ENCODE measurements at places on chromosomes 11 and 22.

DNA sequence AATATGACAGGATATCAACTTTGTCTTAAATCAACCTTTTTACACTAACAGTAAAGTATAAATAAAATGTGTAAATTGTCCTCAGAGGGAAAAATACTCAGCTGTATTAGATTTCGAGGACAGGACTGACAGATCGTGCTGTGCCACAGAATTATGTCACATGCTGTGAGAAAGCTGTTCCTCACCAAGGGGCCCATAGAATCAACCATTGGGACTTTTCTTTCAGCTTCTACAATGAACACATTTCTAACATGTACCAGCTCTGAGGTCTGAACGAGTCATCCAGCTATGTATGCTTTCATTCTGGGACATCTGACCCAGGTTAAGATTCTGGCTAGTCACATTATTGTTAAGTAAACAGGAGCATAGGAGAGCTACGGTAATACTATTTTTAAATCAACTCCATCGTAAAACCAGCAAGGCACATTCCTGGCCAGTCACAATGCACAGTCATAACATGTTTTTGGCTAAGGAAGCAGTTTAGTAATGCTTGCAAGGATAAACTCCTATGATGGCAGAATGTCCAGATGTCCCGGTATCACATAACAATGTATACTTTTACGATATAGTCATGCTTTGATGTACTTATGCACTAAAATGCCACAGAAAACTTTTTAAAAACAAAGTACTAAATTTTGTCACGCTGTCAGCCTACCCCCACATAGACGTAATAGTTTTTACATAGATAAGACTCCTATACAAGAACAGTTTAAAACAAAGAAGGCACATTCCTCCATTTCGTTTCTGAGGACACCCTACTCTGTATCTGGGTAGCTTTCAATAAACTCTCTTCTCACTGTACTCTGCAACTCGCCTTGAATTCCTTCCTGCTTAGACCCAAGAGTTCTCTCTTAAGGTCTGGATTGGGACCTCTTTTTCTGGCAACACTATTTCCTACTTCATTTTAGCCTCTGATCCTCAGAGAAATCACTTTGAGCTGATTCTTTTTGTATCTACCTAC lies 27.4 kb downstream of the ZNF214 start:
- DNase-seq, result no peak

DNA sequence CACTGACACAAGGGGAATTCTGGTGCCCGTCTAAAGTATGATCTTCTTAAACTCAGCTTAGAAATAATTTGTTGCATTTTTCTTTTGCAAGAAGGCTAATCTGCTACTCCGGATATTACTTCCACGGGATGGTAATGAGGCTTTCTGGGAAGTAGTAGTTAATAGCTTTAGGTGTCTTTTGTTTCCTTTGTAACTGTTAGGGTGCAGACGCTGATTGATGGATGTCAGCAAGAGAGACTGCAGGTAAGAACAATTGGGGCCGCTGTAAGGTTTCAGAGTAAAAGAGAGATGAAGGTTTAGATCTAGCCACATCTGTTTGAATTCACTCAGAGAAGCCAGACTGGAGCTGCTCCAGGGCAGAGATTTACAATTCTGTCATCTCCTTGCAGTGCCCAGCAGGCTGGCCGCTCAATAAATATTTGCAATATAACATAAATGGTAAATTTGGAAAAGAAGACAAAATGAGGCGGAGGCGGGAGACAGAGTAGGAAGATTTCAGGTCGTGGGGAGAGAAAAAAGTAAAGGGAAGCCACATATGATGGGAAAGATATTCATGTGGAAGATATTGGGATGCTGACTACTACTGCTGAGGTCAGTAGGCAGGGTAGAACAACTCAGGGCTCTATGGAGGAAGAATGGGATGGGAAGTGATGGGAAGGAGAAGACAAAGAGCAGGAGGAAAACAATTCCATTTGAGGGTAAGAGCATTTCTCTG lies 320.5 kb downstream of the AASDHPPT start:
- DNase-seq, result no peak

DNA sequence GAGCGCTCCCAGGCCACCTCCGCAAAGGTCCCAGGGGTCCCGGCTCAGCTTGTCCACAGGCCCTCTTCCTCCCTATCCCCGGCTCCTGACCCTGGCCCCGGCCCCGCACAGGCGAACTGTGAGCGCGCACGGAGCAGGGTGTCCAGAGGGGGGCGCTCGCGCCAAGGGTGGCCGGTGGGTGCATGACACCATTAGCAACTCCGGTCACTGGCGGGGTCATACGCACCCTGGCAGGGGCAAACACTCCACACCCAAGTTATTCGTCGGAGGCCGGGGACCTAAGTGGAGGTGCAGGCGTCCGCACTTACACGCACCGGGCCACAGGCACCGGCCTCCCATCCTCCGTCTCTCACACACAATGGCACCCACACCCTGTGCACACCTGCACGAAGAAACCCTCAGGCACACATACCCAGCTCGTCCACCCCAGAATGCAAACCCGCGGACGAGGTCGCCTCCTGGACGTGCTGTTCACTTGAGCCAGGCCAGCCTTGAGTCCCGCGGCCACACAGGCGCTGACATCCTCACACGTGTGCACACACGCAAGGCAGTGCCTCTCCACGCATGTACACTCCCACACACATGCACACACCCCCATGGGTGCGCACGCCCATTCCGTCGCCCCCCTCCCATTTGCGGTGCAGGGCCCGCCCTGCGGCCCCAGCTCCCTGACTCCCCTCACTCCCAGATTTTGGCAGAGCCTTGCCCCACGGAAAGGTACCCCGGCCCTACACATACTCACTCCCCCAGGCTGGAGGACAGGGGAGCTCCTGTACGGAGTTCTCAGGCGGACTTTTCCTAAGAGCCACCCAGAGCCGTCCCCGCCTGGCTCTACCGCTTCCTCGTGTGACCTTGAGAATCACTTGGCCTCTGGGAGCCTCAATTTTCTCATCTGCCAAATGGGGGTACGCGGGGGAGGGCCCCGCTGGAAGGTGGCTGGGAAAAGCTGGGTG lies at the start of gene RASGRP2:
Gene RASGRP2 (minus strand): TSS at position 552 of the 953 bp plus-strand sequence. CDS start 1,276 bp downstream, outside the sequence.
- DNase-seq, result peak; percentile 88

- peak; percentile 69 for DNase-seq
Observed at GRCh38 chr11:66289548-66290329, 796 bp upstream of the YIF1A start.

DNA sequence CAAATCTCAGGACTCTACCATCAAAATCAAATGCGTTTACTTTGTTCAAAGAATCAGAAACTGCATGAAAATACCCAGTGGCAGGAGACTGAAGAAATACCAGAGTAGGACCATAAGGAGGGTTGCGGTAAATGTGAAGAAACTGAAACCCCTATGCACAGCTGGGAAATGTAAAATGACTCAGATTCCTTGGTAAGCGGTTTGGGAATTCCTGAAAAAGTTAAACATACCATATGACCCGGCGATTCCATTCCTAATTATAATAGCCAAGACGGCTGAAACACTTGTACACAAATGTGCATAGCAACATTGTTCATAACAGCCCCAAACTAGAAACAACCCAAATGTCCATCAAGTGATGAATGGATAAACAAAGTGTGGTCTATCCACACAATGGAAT lies 114.1 kb upstream of the GRAMD1B start:
- no peak for DNase-seq

DNA sequence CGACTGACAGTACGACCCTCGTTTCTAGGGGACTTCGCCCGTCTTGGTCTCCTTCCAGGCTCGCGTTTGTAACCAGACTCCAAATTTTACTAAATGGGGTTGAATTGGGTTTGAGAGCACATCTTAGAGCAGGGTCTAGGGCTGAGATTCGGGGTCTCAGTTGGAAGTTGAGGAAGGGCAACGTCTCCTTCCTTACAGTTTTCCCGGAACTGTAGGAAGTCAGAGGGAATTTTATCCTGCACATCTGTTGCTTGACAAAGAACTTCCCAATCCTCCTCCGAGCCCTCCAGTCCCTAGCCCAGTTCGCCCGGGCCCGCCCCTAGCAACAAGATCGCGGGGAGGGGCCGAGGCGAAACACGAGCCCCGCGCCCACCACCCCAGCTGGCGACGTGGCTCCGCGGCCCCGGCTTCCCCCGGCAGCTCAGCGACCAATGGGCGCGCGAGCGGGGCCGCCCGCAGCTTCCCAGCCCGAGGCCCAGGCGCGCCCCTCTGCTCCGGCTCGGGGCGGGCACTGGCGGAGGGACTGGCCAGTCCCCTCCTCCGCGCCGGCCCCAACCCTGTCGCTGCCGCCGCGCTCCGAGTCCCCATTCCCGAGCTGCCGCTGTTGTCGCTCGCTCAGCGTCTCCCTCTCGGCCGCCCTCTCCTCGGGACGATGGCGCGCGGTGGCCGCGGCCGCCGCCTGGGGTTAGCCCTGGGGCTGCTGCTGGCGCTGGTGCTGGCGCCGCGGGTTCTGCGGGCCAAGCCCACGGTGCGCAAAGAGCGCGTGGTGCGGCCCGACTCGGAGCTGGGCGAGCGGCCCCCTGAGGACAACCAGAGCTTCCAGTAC lies at the start of gene RCN1:
Gene RCN1 (plus strand): TSS at position 530 of the 826 bp plus-strand sequence. CDS start 123 bp downstream, at position 653.
- peak; percentile 21 for DNase-seq

DNA sequence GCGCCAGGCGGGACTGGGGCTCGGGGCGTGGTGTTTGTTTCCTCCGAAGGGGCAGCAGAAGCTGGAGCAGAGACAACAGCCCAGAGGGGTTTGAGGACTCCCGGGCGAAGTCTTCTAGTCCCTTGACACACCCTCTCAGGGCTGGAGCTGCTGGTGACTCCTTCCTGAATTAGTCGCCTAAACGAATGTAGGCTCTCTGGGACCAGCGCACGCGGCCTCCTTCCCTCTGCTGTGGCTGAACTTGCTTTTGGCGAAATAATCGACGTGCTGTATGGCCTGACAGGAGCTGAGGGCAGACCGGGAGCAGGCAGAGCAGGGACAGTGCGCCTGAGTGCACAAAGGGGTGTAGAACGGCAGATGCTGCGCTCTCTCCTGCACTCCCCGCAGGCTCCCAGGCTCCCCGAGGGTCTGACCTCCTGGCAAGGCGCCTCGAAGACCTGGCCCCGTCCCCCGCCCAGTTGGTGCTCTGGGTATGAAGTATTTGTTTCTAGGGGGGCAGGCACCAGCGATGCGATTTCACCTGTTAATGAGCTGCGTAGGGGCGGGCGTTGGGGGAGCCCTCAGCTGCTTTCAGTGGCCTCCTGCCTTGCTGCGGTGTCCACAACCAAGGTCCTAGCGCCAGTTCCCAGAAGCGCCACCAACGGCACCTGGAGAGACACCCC lies 5.3 kb downstream of the SLC17A6 start:
- no peak for DNase-seq

DNA sequence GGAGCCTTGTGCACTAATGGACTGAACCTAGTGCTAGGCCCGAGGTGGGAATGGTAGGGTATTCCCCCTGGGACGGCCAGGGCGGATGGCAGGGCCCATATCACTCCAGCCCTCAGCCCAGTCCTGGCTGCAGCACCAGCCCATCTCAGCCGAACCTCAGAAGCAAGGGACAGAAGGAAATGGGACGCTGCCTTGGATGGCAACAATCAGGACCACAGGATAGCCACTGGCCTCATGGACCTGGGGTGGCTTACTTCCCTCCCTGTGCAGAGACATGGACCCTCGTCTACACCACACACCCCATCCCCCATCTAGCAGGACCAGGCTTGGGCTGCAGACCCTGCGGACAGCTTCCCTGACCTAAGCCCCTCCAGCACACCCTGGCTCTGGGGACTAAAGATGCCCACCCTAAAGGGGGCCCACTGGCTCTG lies 24.1 kb downstream of the ARVCF start:
- no peak for DNase-seq

DNA sequence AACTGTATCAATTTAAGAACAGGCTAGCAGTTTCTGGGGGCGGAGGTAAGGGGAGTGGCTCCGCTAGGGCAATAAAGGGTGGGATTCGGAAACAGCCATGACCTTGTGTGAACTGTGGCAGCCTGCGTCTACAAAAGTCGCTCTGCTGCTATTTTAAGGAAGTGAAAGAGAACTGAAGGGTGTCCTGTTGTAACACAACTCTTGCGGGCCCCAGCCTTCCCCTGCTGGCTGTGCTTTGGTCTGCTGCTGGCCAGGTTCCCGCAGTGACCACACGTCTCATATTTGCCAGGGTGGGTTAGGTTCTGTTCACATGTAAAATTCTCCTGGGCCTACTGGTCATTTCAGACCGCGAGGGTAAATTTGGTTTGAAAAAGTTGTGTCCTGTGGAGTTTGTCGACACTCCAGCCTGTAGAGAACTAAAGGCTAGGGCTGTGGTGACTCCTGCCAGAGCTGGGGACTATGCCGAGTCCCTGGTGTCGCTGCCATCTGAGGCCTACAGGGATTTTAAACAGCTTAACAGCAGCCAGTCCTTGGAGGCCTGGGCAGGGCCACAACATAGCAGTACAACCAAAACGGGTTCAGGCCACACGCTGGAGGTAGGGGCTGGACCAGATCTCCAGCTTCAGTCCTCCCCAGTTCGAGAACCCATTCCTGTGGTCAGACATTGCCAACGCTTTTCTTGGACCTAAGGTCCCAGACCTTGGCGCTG lies 1.1 kb upstream of the PPFIBP2 start:
- DNase-seq, result no peak

DNA sequence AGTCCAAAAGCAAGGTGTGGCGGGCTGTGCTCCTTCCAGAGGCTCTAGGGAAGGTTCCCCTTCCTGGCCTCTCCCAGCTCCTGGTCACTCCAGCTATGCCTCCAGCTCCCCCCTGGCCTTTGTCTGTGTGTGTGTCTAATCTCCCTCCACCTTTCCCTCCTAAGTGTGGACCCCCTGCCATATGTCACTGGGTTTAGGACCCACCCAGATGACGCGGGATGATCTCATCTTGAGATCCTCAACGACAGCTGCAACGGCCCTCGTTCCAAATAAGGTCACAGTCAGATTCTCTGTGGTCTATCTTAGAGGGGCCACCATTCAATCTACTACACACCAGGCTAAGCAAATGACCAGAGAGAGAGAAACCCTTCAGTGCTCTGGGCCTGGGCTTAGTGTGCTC lies 107.9 kb downstream of the ARHGAP8 start:
- DNase-seq, result no peak

- DNase-seq, result no peak
Observed at GRCh38 chr22:45163099-45163450, 650 bp upstream of the NUP50 start.

DNA sequence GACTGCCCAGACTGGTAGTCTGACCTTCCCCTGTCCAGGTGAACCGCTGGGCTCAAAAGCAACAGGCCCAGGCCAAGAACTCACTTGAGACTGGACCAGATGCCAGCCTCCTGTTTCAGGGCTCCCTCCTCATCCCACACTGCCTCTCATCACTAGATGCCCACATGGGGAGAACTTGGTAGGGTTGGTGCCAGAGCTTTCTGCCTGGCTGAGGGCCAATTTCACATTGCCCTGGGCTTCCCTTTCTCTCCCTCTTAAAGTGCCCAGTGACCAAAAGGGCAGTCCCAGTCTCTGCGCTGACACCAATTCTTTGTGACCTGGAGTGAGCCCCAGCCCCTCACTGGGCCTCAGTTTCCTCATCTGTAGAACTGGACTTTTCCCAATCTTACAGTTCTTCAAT lies 41.7 kb downstream of the C11orf58 start:
- no peak for DNase-seq
